CD8-positive, alpha-beta T cell (primary cell): ENCODE measurements at places on chromosomes 7 and 10.

- peak; percentile 59 for DNase-seq
Observed at GRCh38 chr7:135169141-135169963, 1.2 kb downstream of the CYREN start.

DNA sequence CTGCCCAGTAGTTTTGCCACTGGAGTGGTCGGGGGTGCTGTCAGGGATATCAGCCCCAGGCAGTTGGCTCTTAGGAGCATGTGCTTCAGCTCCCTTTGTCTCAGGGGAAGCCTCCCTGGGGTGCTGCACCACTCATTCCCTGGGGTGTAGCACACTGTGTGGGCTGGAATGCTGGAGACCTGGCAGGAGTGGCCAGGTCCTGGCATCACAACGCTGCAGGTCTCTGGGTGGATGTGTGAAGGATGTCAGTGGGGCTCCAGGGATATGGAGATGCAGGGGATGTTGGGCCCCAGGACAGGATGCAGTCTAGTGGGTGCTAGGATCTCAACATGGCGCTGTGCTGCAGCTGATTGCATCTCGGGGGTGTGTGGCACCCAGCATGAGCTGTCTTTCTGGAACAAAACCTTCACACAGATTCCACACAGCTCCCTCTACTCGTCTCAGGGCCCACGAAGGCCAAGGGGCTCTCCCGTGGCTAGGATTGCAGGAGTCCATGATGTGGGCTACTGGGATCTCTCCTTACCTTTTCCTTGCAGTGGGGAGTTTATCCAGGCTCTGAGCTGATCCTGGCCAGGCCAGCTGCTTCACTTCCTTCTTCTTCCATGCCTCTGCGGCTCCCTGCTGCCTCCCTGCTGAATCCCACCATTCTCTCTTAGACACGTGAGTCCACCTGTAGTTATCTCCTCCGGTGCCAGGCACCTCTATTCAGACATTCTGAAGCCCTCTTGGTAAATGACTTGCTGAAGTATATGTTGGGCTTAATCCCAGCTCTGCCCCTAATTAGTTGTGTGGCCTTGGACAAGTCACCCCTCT is 295.1 kb downstream of the RPS24 start:
- DNase-seq = no peak

- no peak for DNase-seq
Observed at GRCh38 chr7:154613811-154614210, 389.1 kb downstream of the PAXIP1 start.

DNA sequence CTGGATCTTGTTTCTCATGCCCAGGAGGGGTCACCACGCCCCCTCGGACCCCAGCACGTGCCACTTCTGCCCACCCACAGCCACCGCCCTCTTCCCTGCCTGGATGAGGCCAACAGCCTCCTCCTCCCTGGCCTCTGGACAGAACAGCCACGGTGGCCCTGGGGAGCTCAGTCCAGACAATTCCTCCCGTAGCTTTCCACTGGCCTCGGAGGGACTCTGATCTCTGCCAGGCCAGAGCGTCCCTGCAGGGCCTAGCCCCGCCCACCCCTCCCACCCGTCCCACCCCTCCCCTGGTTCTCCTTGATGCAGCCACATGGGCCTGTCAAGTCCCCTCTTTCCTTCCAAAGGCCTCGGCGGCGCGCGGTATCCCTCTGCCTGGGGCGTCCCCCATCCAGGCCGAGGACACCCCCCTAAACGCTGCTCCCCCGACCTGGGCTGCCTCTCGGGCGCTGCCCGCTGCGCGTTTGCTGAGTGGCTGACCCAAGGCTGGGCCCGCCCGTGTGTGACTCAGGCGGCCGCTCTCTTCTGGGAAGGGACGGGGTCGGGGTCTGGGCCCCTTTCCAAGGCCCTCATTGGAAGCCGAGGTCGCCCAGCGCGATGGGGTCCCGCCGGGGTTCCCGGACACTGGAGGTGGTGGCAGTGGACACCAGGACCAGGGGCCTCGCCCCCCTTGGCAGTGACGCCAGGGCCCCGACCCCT is 557 bp downstream of the TMEM120A start:
- DNase-seq = no peak

DNA sequence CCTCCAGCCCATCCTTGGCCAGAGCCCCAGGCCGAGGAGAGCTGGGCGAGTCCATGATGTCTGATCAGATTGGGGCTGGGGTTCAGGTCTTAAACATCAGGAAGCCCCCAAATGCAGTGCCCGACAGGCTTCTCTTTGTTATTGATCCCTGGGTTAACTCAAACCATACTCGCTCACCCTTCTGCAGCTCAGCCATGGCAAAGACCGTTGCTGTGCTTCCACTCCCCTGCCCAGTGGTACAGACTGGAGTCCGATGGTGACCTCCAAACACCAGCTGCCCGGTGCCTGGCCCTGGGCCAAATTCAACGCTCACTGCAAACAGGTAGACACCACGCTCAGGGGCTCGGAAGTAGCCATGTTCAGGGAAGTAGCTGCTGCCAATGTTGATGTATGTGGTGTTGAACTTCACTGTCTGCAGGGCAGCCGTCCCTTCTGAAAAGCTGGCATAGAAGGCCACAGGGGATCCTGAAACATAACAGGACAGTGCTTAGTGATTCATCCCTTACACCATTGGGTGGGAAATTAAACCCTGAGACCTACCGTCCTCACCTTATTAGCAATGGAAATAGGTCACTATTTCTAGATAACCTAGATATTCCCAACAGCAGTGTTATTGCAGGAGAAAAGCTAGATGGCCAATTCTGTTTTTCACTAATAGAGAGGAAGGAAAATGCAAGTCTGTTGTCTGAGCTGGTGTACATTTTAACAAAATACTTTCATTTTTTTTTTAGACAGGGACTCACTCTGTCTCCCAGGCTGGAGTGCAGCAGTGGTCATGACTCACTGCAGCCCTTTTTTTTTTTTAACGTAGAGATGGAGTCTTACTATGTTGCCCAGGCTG is 20.5 kb downstream of the MMRN2 start:
- DNase-seq = no peak

DNA sequence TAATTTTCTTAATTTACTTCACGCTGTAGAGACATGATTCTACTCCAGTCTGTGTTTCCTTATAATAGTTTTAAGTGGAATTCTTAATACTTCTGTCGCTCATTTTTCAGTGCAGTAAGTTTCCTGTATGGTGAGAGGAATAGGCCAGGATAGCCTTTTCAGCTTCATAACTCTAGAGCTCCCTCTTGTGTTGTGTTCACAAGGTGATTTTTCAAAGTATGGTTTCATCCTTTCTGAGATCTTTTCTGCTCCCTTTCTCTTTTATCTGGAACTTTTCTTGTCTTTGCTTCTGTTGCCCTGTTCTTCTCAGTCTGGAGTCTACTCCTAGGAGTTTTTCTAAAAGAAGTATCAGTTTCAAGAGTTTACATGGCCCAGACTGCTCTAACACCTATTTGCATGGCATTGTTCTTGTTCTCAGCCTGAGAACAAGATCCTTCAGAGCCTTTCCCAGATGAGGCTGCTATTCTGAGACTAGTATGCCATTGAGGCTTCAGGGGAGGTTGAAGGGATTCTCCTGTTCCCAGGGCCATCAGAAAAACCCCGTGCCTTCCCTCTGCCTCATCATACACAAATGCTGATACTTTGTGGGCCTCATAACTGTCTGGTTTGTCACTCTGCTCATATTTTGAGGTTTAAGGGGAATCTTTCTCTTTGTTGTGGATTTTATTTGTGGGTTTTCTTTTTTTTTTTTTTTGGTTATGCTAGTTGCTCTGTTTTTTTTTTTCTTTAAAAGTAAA is 21.8 kb downstream of the NET1 start:
- DNase-seq = no peak

DNA sequence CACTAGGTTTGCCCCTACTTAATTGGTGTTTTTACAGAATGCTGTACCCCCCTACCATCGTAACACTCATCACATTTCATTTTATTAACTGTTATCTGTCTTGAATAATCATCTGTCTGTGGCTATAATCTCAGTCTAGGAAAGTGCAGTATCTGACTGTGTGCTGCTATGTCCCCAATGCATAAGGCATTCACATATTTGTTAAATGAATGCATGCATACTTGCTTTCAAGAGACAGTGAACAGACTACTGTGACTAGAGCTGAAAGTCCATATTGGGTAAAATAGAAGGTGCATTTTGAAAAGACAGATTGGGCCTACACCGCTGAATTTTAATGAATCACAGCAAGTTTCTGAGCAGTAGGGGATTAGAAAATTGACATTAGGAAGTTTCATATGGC is 112.3 kb downstream of the ARHGAP12 start:
- DNase-seq = no peak

GRCh38 chr10:101859530-101859929 is 15.9 kb upstream of the KCNIP2 start:
- no peak for DNase-seq

GRCh38 chr10:132521041-132521465 is 16.5 kb upstream of the INPP5A start:
- DNase-seq = no peak

- DNase-seq = no peak
Observed at GRCh38 chr7:4245866-4246470, 436.1 kb upstream of the FOXK1 start.

GRCh38 chr7:124033095-124033806 is 384 bp upstream of the TMEM229A start:
- no peak for DNase-seq

DNA sequence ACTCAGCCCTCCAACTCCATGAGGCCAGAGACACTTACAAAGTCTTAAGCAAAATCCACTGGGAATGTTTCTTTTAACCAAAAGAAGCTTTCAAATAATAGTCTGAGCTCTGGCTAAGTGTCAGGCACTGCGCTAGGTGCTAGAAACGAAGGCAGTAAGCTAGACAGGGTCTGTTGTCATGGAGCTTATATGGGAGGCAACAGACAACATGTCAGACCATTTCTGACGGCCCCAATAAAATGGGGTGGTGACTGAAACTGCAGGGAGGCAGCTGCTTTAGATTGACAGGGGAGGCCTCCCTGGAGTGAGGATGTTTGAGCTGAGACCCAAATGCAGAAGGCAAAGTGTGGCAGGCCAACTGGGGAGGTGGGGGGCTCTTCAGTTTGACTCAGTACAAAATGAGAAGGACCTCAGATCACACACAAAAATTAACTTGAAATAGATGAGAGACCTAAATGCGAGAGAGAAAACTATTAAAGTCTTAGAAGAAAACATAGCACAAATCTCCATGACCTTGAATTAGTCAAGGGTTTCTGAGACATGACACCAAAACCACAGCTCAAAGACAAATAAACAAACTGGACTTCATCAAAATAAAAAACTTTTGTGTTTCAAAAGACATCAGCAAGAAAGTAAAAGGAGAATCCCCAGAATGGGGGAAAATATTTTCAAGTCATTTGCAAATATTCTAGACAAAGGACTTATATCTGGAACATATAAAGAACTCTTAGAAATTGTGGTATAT is 40.6 kb downstream of the SH3PXD2A start:
- no peak for DNase-seq

- no peak for DNase-seq
Observed at GRCh38 chr7:85475476-85475875, 288.6 kb upstream of the SEMA3D start.

DNA sequence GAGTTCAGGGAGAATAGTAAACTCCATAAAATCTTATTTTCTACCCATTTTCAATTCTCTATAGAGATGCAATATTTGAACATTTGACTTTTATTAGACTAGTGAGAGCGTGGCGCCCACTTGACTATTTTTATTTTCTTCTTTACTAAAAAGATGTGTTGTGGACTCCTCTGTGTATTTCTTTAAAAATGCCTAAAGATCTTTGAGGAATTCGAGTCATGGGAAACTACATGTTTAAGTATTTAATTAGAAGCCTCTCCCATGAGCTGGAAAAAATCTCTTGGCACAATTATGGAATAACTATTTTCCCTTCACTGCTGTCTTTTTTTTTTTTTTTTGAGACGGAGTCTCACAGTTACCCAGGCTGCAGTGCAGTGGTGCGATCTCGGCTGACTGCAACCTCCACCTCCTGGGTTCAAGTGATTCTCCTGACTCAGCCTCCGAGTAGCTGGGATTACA is 124.2 kb downstream of the ARHGAP12 start:
- no peak for DNase-seq

- no peak for DNase-seq
Observed at GRCh38 chr7:138992052-138992531, 10.9 kb upstream of the KIAA1549 start.

- no peak for DNase-seq
Observed at GRCh38 chr10:621981-622740, 67.3 kb downstream of the DIP2C start.

- no peak for DNase-seq
Observed at GRCh38 chr7:93923942-93924341, 2.4 kb downstream of the GNG11 start.

DNA sequence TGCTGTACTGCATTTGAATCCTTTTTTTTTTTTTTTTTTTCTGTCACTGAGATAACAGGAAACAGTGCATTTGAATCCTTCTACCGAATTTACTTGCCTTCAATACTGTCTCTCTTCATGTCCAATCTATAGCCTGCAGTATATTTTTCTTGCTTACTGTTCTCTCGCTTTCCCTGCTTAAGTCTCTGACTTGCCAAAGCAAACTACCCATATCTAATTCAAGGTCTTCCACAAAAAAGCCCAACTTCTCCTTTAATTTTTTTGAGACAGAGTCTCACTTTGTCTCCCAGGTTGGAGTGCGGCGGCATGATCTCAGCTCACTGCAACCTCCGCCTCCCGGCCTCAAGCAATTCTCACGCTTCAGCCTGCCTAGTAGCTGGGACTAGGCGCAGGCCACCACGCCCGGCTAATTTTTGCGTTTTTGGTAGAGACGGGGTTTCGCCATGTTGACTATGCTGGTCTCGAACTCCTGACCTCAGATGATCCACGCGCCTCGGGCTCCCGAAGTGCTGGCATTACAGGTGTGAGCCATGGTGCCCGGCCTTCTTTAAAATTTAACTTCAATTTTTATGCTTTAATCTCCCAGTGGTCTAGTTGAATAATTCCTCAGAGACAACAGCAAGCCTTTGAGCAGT is 882 bp downstream of the PDCD11 start:
- DNase-seq = no peak

DNA sequence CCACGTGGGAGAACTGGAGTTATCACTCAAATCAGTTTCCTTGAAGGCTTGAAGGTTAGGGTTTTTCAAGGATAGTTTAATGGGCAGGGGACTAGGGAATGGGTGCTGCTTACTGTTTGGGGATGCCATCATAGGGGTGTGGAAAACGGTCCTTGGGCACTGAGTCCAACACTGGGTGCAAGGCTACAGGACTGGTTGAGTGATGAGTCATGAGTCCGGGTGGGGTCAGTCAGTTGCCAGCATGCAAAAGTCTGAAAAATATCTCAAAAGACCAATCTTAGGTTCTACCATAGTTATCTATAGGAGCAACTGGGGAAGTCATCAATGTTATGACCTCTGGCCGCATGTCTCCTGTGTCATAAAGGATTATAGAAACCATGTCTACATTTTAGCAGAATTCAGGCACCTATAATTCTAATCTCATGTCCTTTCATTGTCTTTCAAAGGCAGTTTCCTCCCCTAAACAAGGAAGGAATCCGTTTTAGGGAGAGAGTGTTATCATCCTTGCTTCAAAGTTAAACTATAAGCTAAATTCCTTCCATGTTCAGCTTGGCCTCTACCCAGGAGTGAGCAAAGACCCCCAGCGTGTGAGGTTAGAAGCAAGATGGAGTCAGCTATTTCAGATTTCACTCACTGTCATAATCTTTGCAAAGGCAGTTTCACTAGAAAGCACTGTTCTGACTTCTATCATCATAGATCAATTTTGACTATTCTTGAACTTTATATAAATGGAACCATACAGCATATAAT is 94.5 kb downstream of the COL26A1 start:
- DNase-seq = no peak
